ENCODE measurements at places on chromosomes 1 and 21.
A peak's percentile ranks its signal among the peaks of the same experiment; 100 is the strongest.

GRCh38 chr1:154313066-154313356 lies 7.9 kb upstream of the AQP10 start:
- DNase-seq = no peak

DNA sequence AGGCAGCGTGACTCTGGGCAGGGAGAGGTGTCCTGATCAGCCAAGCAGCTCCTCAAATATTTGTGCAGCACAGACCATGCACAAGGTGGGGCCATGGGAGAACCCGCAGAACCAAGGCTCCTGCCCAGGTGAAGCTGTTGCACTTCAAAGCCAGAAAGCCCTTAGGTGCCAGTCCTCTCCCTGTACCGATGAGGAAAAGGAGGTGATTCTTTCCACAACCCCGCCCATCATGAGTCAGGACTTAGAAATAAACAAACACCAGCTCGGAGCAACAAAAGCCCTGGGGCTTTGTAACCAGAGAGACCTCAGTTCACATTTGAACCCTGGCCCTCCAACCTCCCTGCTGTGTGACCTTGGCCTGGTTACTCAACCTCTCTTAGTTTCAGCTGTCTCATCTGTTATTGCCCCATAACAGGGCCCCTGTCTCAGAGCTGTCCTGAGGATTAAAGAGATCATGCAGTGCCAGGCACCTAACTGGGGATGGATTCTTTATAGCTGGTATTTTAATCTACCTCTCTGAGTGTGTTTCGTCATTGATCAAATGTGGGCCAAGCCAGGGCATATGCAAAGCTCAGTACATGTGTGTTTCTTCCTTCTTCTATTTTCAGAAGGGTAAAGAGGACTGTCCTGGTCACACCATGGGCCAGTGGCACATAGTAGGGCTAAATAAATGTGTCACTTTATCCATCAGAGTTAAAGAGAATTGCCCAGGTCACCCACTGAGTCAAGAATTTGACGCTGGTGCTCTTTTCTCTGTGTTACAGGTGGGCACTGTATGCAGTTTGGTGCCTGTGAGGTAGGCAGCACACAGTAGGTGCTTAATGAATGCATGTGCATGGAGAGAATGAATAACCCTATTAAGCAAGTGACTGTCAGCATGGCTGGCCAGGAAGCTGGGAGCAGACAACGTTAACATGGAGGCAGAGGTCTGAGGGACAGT lies 1.4 kb downstream of the LDLRAD1 start:
- peak; percentile 28 for DNase-seq

DNA sequence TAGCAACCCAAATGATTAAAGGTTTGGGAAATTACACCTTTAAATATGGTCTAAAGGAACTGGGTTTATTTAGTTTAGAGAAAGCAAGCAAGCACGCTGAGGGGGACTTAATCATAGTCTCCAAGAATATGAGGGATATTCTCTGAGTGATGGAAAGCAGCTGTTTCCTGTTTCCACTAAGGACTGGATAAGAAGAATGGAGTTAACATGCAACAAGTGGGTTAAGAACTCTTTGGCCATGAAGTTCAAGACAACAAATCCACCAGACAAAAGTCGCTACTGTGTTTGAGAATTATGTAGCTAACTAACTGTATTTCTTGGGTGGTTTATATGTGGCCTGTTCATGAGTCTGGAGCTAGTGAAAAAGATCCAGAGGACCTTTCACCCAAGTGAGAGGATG lies 85.7 kb downstream of the TGFB2 start:
- no peak for DNase-seq

DNA sequence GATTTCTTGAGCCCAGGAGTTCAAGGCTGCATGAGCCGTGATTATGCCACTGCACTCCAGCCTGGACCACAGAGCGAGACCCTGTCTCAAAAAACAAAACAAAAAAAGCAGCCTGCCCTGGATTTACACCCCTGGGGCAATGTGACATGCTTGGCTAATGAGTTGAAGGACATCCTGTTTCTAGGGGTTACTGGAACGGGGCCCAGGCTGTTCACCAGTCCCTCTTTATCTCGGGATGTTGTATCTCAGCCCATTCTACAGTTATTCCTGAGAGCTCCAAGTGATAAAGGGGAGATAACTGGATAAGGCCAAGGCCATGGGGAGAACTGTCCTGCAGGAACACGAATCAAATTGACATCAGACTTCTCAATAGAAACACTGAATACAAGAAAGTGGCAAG lies 21.7 kb upstream of the S100A2 start:
- DNase-seq = no peak

GRCh38 chr1:73659136-73659535 lies 538.8 kb downstream of the LRRIQ3 start:
- no peak for DNase-seq

DNA sequence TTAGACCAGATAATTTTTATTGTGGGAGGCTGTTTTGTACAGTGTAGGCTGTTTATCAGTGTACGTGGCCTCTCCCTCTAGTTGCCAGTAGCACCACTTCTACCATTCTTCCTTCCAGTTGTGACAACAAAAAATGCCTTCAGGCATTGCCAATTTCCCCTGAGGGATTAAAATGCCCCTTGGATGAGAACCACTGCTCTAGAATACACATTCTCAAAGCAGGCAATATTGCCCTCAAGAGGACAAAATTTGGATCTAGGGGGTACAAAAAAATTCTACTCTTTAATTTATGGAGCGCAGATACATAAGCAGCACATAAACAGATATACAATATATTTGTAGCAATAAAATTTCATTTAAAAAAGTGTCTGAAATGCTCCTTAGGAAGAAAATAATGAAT lies 674.6 kb downstream of the PTPRC start:
- DNase-seq = peak; percentile 12

- peak; percentile 62 for DNase-seq
Measured at GRCh38 chr1:27045973-27046558, 33.4 kb upstream of the TENT5B start.

- DNase-seq = no peak
Measured at GRCh38 chr21:44838039-44838895, 20.4 kb upstream of the SUMO3 start.

DNA sequence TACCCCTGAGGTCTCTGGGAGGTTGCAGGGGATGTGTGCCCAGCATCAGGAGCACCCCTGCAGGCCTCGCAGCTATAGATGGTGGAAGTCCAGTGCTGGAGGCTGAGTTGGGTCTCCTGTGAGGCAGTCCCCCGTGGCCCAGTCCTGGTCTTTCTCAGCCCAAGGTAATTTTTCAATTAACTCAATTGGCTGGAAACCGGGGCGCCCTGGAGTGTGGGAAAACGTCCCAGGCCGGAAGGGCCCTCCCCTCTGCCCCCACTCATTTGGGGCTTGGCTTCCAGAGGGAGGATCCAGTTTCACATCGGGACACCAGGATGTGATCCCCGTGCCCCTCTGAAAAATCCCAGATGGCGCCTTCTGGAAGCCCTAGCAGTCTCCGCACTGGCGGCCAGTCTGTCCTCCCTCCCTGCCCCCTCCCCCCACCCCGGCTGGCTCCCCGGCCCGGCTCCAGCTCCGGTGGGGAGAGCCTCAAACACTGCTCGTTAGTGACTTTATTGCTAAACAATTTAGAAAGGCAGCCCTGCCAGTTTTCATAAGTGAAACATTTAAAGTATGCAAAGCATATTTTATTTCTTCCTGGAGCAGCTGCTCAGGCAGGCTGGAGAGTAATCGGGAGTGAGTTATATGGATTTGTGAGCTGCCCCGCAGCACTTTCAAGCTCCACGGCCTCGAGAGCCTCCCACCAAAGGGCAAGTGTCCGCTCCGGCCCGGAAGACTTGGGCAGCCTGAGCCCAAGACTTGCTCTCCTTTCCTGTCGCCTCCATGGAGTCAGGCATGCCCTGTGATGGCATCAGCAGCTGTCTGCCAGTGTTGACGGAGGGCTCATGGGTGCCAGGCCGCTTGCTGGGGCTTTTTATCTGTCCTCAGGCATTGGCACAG lies 208.2 kb upstream of the TMEM51 start:
- no peak for DNase-seq

DNA sequence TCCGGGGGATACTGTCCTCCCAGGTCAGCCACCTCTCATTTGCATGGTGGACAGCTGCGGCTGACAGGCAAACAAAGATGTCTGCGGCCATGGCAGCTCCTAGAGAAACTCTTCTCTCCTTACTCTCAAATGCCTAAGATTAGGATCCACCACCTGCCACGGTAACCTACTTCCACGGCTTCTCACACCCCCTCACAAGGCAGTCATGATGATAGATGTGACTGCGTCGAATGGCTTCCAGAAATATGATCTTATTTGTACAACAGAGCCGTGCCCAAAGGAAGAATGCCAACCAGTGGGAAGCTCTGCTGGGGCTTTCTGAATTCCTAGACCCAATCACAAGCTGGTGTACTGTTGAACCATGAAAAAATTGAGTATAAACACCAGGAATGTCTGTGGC lies 73.4 kb downstream of the BACE2 start:
- no peak for DNase-seq

DNA sequence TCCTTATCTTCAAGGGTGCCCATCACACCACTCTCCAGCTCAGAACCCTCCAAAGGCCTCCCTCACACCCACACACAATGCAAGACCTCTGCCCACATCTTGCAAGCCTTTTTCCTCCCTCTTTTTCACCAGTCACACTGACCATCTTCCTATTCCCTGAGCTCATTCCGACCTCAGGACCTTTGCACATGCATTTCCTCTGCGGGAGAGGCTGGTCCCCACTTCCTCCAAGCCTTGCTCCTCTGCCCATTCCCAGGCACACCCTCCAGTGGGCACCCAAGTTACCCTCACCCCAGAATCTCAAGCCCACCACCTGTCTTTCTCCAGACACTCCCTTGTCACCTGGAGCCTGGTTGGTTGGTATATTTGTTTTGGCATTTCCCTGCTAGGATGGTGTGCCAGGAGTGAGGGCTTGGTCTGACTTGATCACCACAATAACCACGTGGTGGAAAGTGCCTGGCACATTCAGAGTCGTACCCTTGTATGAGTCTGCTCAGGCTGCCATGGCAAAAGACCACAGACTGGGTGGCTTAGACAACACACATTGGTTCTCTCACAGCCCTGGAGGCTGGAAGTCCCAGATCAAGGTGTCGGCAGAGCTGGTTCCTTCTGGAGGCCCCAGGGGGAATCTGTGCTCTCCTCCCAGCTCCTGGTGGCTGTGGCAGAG lies 13.2 kb downstream of the MX2 start:
- DNase-seq = no peak

DNA sequence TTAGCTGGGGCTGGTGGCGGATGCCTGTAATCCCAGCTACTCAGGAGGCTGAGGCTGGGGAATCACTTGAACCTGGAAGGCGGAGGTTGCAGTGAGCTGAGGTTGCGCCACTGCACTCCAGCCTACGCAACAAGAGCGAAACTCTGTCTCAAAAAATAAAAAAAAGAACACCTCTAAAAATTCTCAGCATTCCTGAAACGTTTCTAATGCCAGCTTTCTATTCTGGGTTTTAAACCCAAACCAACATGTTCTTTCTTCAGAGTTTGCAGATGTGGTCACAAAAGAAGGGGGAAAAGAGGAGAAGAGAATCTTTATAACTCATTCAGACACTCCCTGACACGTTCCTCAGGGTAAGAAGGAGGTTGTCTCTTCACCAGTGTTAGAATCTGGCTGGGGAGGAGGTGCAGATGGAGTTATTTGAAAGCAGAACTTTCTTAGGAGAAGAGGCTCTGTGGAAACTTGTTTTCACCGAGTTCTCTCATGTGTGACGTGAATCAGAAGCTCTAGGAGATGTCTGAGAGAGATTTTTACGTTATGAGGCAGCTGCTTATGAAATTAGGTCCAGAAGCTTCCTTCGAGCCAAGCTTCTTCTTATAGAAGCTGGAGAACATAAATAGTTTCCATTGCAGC lies 17.8 kb upstream of the CNR2 start:
- no peak for DNase-seq

GRCh38 chr1:229223498-229223897 lies 47.4 kb upstream of the RAB4A start:
- no peak for DNase-seq

DNA sequence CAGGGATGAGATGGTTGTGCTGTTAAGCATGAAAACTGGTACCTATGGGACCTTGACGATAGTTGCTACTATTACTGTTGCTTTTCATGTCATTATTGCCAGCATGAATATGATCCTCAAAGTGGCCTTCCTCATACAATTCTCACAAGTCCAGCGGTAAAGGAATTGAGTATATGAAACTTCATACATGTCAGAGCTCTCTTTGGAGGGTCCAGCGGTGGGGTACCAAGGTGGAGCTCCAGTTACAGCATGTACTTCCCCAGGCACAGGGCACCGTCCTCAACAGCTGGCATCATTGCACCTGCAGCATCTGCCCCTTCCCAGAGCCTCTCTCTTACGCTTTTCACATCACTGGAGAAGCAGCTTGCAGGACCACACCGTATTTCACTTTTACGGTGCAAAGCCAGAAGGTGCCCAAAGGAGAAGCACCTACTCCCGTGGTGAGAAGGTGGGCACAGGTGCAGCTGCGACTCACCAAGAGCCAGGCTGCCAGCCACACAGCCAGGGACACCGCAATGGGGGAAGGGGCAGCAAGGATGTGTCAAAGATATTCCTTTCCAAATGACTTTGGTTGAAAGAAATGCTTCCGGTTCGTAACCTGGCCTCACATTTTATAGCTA lies 166.4 kb upstream of the IRF2BP2 start:
- DNase-seq = peak; percentile 31

DNA sequence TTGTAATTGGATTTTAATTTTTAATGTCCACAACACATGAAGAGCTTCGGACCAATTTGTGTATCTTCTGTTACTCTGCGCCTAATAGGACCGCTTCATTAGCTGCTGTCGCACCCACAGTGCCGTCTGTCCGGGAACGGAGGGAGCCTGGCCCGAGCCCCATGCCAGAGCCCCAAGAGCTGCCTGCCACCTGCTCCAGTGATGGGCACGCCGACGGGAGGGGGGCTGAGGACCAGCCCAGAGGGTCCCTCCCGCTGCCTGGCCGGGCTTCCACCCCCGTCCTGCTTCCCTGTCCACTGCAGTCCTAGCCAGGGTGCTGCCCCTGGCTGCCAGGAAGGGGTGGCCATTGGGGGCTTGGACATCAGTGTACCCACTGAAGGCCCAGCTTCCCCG lies 30.3 kb upstream of the PLCH2 start:
- no peak for DNase-seq

- DNase-seq = peak; percentile 64
Measured at GRCh38 chr21:14690886-14691285, 144.8 kb upstream of the SAMSN1 start.

All from NB4 (cell line).